Retina (tissue), 1 donor: ENCODE measurements at places on chromosomes 5 and 9.

DNA sequence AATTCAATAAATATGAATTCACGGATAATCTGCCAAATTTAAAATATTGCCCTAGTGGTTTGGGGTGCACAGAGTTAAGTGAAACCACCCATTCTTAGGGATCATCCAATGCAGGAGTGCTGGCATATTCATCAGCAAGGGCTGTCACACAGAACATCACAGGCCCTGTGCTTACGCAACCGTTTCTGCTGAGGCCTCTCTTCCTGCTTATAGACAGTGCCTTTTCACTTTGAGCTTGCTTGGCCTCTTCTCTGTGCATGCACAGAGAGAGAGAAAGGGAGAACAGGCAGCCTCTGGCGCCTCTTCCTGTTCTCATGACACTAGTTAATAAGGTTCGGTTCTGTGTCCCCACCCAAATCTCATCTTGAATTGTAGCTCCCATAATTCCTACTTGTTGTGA lies 366.3 kb downstream of the ICE1 start:
- no peak for DNase-seq

GRCh38 chr9:89398621-89399020 lies 80.3 kb downstream of the SECISBP2 start:
- DNase-seq: no peak

DNA sequence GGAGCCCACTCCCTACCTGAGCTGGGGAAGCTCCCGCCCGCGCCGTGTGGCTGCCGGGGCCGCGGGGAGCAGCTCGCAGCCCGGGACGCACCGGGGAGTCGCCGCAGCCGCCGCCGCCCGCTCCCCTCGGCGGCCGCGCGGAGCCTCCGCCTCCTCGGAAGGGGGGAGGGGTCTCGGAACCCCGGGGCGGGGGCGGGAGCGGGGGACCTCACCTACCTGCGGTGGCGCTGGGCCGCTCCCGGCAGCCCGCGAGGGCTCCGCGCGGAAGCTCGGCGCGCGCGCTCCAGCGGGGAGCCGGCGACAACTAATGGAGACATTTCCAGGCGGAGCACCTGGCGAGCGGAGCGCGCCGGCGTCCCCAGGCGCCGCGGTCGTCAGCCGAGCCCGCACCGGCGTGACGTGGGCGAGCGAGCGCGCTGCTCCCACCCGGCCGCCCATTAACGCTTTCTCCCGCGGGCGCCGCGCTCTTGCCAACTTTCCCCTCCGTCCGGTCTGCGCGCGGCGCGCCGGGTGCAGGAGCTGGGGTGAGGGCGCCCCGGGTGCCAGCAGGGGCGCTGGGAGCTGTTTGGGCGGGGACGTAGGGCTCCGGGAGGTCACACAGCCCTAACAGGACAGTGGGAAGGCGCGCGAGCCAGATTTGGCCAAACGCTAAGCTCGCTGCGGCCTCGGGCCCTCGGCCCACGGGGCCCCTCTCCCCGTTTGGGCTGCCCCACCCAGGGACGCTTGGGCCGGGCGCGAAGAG lies 4.3 kb upstream of the IRX4 start:
- peak; percentile 45 for DNase-seq

DNA sequence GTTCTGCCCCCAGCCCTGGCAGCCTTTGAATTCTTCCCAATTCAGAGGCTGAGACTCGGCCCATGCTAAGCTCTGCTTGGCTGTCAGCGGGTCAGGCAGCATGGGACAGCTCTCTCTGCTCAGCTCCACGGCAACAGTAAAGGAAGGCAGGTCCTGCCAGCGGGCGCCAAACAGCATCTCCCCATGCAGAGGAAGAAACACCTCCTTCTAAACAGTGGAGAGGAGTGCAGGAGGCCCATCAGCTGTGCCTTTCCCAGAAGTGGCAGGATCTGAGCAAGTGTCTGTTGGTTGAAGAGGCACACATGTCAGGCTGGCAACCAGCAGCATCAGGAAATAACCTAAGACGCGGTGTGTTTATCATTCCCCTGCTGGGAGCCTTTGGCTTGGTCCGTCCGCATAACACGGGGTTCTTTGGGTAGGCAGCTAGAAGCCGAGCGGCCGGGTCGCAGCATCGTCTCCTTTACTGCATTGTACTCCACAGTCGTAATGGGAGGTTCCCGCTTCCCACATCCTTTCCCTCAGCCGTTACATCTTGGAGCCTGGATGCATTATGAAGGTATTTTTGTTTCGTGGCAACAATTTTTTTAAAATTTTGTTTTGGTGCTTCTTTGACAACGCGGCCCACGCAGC lies 42.7 kb upstream of the NCS1 start:
- no peak for DNase-seq

DNA sequence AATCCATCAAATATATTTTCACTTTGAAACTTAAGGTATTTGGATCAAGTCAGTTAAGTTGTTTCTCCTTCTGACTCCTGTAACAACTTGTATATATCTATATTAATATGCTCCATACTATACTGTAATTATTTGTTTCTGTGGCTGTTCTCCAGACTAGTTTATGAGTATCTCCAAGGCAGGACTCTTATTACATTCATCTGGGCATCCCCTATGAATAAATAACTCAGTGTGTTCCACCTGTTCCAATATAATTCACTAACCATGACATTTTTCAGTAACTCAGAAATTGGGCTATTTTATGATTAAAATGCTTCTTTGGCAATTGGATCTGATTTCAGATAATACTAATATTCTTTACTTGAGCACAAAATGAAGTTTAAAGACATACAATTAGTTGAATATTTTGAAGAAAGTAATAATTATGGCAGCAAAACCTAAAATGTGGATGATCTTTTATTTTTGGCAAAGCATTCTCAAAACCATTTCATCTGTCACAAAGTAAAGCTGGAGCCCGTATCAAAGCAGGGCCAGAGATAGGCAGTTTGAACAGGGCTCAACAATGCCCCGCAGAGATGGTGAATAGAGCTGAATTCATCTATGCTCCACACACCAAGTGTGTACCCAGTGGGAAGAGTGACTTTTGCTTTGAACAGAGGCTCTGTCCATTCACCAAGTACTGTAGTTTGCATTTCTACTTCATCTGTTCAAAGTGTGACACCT lies 314.3 kb downstream of the PDE4D start:
- no peak for DNase-seq

DNA sequence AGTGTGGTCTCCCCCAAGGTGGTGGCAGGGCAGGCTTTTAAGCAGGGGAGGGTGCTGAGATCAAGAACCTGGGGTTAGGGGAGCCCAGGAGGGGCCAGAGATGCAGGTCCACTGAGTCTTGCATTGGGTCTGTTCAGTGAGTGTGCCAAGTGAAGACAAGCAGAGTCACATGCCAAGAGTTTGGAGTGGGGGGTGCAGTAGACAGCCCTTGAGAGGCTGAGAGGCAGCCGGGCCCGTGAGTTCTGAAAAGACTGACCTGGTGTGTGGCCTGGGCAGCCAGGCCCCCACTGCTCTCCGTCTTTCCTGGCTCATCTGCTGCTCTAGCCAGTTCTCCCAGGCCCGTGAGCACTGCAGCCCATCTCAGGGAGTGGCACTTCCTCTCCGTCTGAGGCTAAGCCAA lies 120.0 kb downstream of the DAB2IP start:
- DNase-seq: no peak
